ENCODE measurements at places on chromosomes 3 and 15.

DNA sequence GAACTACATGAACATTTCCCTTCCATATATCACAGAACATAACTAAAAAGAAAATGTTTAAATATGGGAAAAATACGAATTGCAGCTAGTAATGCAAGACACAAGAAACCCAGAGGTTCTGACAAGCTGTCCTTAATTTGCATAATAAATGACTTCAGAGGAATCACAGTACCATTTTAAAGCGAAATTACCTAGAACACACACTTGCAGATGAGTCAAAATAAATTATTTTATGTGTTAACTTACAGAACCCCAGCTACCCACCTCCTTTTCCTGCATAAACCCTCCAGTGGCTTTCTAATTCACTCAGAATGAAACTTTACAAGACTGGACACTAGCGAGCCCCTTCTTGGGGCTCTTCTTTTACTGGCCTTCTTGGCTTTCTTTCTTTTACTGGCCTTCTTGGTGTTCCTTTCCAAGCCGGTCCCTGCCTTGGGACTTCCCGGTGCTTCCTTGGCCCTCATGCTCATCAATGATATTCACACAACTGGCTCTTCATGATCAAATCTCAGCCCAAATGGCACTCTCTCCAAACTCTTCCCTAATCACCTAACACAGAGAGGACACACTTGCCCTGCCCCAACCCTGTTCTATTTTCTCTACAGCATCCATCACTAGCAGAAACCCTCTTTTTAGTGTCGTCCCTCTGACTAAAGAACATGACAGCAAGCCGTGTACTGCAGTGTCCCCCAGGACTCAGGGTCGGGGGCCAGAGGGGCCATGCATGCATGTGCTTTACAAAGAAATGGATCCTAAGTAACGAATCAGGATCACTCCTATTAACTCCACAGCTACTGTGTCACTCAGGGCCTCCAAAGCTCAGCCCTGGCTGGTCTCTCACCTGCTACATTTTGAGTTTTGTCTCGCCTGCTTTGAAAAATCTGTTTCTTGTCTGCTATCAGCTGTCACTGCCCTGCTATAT, 4.8 kb downstream of the CHSY1 start:
- no peak for DNase-seq

DNA sequence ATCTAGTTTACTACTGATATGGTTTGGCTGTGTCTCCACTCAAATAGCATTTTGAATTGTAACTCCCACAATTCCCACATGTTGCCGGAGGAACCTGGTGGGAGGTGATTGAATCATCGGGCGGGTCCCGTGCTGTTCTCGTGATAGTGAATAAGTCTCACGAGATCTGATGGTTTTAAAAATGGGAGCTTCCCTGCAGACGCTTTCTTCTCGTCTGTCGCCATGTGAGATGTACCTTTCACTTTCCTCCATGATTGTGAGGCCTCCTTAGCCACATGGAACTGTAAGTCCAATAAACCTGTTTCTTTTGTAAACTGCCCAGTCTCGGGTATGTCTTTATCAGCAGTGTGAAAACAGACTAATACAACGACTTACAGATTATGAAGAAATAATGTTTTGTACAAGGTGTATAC, 35.6 kb upstream of the PYDC2 start:
- no peak for DNase-seq

DNA sequence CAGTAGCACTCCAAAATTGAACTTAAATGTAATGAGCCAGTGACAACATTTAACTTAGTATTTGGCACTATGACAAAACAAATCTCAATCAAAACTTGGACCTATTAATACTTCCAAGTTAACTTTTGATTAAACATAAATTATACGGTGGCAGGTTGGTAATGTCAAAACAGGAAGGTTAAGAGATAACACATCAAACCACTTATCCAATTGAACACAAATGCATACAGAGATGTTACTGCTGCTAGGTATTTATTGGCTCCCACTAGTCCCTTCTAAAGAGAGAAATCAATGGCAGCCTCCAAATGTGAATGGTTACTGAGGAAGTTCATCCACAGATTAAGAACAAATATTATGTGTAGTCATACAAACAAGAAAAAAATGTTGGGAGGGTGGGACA, 1.8 kb downstream of the GSK3B start:
- no peak for DNase-seq

DNA sequence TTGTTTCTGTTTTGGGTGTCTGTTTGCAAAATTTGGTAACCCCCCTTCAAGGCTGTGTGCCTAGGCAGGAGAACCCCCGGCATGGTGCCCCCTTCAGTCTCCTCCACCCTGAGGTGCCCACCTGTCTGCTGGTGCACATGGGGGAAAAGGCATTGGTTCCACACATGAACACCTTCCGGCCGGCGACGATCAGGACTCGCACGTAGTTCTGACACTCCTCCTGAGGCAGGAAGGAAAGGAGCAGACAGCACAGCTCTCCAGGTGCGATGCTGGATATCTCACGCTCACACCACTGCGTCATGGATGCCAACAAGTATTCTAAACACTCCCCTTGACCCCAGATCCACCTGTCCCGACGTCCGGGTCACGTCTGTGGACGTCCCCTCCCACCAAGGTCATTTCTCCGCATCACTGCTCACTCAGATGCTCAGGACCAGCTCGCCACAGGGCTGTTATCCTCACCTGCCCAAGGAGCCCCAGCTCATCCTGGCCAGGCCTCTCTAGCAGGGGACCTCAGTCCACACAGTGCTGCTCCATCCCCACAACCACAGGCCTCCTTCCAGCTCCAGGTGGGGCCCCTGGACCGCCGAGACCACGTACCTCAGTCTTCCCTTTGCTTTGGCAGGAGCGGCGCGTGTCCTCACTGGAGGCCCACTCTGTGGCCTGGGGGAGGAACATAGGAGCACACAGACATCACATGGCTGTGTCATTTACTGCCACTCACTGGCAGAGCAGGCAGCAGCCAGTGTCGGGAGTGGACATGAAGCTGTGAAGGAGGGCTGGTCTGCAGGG, 99.0 kb downstream of the SEMA5B start:
- DNase-seq, result no peak

- no peak for DNase-seq
Observed at GRCh38 chr15:22925875-22926274, 54.3 kb downstream of the CYFIP1 start.

DNA sequence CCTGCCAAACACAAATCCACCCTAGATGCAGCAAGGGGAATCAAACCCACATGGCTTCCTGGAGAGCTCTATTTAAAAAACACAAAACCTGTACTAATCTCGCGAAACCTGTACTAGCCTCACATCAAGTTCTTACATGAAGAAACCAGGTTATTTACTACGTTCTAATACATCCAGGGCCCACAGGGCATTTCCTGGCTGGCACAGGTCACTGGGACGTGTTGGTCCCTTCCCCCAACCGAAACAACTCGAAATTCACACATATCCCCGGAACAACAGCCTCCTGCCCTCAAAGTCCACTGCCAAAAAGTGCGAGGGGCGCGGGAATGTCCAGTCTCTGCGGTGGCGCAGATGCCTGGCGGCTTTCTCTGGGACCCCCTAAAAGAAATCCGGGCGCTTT, 955 bp downstream of the CDCP1 start:
- DNase-seq, result no peak

DNA sequence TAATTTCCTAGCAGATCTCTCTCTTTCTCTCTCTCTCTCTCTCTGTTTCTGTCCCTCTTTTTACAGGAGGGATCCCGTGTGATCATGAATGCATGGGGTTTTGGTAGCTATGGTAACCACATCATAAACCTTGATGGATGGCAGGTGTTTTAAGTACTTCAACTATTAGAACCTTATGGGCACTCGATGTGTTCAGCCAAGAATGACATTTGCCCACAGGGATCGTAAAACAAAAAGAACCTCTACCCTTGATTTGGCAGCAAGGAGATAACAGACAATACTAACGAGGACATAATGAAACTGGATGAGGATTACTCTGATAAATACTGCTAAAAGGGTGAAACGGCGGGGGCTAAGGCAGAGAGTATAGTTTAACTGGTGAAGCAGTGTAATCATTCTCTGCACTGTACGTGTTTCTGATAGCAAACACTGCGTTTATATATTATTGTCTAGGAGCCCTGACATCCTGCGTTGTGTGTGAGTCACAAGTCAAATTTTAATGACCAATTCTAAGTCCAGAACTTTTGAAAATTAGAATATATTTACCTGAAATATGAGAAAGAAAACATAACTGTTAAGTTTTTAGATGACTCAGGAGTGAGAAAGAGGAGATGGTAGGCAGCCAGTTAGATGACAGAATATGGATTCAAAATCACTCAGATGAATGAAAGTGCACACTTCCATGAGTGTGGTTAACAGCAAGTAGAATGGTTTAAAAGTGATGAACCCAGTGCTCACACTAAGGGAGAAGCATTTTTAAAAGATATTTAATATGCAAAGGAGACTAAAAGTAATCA, 80.3 kb downstream of the OTOL1 start:
- no peak for DNase-seq

DNA sequence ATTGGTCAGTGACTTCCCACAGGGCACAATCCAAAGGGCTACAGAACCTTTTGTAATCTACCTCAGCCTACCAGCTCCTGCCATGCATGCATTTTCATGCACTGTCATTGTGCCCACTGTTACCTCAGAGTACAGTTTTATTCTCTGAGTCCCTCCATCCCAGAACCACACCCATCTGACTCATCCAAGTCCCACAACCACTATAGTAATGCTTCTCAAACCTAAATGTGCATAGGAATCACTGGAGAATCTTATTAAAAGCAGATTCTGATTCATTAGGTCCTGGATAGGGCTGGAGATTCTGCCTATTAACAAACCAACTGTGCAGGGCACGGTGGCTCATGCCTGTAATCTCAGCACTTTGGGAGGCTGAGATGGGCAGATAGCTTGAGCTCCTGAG, 3.7 kb upstream of the B3GALNT1 start:
- no peak for DNase-seq

DNA sequence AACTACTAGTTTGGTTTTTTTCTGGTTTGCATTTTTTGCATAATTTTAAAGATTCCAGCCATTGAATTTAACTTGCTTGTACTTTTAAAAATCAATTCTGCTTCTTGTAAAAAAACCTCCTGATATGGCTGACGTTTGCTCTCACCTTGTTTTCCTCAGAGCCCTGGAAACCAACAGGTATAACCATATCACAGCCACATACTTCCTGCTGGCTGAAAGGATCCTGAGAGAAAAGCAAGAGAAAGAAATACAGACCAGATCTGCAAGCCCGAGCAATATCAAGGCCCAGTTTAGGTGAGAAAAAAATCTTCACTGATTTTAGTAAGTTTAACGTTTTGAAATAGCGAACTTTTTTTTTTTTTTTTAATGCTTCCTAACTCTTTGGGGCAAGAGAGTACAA, 56.8 kb downstream of the SNRK start:
- no peak for DNase-seq

DNA sequence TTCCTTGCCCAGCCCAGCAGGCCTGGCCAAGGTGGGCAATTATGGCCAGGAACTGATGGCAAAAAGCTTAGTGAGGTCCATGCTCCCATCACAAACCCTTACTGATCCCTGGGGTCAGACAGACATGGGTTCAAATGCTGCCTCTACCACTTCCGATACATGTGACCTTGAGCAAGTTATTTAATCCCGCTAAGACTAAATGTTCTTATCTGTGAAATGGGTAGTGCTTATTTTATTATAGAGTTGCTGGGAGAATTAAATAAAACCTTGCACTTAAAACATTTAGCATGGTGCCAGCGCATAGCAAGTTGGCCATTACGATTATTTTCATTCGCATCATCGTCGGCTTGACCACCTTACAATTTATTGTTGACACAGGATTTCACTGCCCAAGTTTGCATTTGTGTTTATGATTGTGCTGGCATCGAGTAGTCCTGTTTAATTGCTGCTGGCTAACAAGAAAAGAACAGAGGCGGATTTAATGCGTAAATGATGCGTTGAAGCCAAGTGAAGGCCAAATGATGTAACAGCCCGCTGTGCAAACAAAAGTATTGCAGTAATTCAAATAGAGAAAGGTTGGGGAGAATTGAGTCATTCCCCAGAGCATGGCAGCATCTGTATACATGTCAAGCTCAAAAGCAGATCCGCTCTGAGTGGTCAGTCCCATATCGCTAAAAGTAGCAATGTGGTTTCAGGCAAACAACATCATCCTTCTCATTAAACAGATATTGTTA, 7.3 kb upstream of the FURIN start:
- DNase-seq, result no peak

DNA sequence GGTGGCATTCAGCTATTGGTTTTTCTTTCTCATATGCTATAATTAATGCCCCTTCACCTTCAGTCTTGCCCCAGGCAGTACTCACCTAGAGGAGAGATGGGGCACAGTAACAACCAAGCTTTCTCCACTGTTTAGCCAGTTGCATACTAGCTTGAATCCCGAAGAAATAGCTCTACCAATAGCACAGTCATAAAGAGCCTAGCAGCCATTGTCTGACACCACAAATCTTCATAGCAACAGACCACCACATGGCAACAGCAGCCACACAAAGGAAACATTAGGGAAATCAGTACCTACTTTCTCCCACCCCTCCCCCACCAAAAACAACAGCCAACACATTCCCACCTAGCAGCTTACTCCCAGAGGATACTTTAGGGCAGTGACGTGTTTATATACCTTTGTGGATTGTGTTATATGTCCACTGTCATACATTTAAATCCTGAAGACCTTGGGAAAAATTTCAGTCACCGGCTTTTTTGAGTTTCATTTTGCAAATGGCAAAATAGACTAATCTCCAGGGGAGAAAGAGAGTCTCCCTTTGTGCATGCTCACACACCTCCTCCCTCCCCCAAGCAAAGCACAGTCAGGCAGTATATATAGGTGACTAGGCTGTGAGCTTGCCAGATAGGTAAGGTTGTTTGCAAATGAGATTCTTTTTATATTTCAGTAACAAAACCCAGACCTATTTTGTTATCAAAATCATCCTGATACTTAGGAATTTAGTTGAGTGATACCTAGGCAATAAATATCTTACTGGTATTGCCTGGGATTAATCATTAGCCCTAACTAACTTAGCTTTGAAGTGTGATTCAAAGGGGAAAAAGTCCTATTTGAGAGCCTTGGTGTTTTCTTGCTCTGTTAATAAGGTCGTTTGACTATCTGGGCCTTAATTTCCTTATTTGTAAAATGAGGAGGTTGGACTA, 140.6 kb downstream of the RBPMS2 start:
- DNase-seq, result no peak

- DNase-seq, result no peak
Observed at GRCh38 chr3:66138336-66139313, 82.2 kb upstream of the SLC25A26 start.

- peak; percentile 1 for DNase-seq
Observed at GRCh38 chr3:192188218-192188835, 539.0 kb downstream of the FGF12 start.

DNA sequence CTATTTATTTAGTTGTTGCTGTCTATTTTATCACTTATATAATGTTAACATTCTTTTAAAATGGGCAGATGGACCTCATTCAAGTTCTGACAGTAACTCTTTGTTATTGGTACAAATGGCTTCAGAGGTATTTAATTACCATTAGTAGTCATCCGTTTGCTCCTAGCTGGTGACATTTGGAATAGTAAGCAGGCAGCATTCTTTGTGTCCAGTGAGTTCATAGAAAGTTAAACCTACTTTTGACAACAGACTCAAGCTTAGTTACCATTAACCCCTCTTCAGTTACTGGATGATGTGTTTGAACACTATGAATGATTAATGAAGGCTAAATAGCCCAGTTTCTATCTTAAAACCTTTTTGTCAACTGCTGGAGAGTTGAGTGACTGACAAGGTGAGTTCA, 500.7 kb upstream of the ATP11B start:
- DNase-seq, result no peak

GRCh38 chr3:139468399-139468798, 7.9 kb downstream of the RBP2 start:
- DNase-seq, result no peak

- no peak for DNase-seq
Observed at GRCh38 chr3:8817486-8817885, 48.1 kb upstream of the OXTR start.
